Endothelial cell of umbilical vein (primary cell): ENCODE measurements at places on chromosomes 5 and 9.

DNA sequence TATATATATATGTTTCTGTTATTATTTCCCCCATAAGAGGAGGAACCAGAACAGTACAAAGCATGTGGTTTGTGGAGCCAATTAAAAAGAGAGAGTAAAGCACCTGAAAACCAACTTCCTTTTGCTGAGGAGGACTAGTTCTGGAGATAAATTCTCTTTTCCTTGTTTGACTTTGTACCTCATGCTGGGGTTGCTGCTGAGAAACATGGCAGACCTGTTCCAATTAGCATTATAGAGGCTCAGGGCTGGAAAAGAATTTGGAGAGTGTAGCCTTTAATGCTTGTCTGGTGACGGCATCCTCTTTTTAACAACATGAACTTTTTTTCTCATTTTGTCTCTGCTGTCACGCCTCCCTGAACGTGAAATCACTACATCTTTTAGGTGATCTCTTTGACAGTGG is 32.8 kb upstream of the NMUR2 start:
- H3K36me3 ChIP-seq, result no peaks in the 10 kb centered on the region
- no peak overlapping the region for H3K27ac ChIP-seq
- H3K4me1 ChIP-seq, result no peaks in the 10 kb centered on the region
- no peak for DNase-seq
- H3K27me3 ChIP-seq, result no peaks in the 10 kb centered on the region

DNA sequence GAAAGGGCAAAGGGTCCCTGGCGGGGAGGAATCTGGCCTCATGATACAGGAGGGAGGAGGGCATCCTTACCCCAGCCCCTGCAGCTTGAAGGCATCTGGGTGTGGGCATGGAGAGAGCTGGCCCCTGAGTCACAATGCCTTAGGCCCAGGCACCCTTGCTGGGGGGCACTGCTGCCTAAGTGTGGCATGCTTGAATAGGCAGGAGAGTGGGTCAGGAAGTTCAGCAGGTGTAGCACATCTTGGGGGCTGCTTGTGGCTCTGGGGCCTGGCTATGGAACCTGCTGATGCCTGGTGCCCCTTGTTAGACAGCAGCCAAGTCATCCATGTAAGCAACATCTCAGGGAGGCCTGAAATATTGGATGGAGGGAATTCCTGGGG is 63.1 kb downstream of the HSPA4 start:
- no peak overlapping the region for H3K4me3 ChIP-seq
- H3K27ac ChIP-seq, result no peak overlapping the region
- no peaks in the 10 kb centered on the region for H3K36me3 ChIP-seq
- H3K27me3 ChIP-seq, result no peaks in the 10 kb centered on the region

DNA sequence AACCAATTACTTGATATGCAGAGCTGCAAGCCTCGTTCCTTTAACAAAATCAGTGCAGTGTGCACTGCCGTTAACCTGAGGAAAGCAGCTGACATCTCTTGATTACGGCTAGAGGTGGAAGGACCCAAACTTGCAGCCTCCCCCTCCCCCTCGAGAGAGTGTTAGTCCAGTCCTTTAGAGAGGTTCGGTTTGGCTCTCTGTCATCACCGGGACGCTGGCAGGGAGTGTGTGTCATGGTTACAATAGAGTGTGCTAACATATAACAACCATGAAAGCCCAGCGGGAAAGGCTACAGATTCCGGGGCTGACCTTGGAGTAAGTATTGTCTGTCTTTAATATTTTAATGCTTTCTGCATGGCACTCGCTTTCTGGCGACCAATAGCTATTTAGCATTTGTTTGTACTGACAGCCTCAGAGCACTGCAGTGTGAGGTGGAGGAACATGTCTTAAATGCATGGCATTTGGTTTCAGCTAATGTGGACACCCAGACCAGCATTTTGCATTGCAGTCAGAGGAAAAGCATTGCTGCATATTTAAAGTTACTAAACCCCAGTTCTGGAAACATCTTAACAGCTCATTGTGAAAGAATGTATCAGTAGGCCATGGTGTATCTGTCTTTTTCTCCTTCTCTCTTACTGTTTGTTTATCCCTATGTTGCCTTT is 237.5 kb downstream of the CD180 start:
- peak overlapping the region; percentile 80 for H3K27ac ChIP-seq
- DNase-seq, result peak; percentile 20
- H3K36me3 ChIP-seq, result no peaks in the 10 kb centered on the region

- peaks cover 13% of the 10 kb centered on the region for H3K36me3 ChIP-seq
- DNase-seq, result no peak
- peaks cover 29% of the 10 kb centered on the region for H3K4me1 ChIP-seq
Measured at GRCh38 chr5:14358536-14358935, 215.4 kb downstream of the TRIO start.

DNA sequence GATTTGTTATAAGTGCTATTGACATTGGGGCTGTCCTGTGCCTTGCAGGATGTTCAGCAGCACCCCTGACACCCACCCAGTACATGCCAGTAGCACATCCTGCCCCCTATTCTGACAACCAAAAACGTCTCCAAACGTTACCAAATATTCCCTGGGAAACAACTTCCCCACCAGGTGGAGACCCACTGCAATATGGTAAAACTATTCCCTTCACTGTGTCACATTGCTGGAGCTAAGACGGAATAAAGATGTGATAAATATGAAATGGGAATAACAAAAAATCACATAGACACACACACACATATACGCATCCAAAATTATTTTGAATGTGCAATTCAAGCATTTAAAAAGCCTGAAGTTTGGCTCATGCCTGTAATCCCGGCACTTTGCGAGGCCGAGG is 874.3 kb upstream of the DMAC1 start:
- no peaks in the 10 kb centered on the region for H3K36me3 ChIP-seq
- H3K4me3 ChIP-seq, result no peak overlapping the region
- no peak overlapping the region for H3K27ac ChIP-seq
- DNase-seq, result no peak
- no peaks in the 10 kb centered on the region for H3K4me1 ChIP-seq
- no peaks in the 10 kb centered on the region for H3K27me3 ChIP-seq

GRCh38 chr9:121237916-121238315 is 30.0 kb upstream of the GSN start:
- no peak for DNase-seq
- no peaks in the 10 kb centered on the region for H3K36me3 ChIP-seq
- H3K4me3 ChIP-seq, result no peak overlapping the region
- H3K4me1 ChIP-seq, result peaks cover 6% of the 10 kb centered on the region
- H3K27ac ChIP-seq, result no peak overlapping the region

- DNase-seq, result peak; percentile 67
- H3K36me3 ChIP-seq, result no peaks in the 10 kb centered on the region
- no peaks in the 10 kb centered on the region for H3K27me3 ChIP-seq
- no peak overlapping the region for H3K4me3 ChIP-seq
- H3K27ac ChIP-seq, result no peak overlapping the region
- peaks cover 12% of the 10 kb centered on the region for H3K4me1 ChIP-seq
Measured at GRCh38 chr9:123922911-123923310, 7.0 kb downstream of the DENND1A start.

GRCh38 chr5:5857396-5857795 is 434.9 kb downstream of the ICE1 start:
- no peak overlapping the region for H3K4me3 ChIP-seq
- DNase-seq, result no peak
- no peaks in the 10 kb centered on the region for H3K27me3 ChIP-seq
- H3K36me3 ChIP-seq, result no peaks in the 10 kb centered on the region
- H3K4me1 ChIP-seq, result no peaks in the 10 kb centered on the region

DNA sequence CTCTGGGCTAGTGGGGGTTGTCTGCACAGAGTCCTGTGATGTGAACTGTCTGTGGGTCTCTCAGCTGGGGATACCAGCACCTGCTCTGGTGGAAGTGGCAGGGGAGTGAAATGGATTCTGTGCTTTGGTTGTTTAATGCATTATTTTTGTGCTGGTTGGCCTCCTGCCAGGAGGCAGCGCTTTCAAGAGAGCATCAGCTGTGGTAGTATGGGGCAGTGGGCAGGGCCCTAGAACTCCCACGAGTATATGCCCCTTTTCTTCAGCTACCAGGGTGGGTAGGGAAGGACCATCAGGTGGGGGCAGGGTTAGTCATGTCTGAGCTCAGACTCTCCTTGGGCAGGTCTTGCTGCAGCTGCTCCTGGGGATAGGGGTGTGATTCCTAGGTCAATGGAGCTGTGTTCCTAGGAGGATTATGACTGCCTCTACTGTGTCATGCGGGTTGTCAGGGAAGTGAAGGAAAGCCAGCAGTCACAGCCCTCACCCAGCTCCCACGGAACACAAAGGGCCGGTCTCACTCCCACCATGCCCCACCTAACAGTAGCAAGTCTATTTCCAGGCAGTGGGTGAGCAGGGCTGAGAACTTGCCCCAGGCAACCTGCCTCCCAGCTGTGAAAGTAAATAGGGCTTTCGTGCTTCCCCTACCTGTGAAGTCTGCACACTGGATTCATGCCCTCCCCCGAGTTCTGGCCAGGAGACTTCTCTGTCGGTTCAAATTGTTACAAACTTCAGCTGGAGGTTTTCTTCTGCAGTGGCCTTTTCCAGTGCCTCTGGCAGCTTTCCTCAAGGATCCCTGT is 25.7 kb upstream of the FAM81B start:
- H3K36me3 ChIP-seq, result no peaks in the 10 kb centered on the region
- H3K4me3 ChIP-seq, result no peak overlapping the region
- peaks cover 4% of the 10 kb centered on the region for H3K27me3 ChIP-seq
- H3K27ac ChIP-seq, result no peak overlapping the region
- no peaks in the 10 kb centered on the region for H3K4me1 ChIP-seq

DNA sequence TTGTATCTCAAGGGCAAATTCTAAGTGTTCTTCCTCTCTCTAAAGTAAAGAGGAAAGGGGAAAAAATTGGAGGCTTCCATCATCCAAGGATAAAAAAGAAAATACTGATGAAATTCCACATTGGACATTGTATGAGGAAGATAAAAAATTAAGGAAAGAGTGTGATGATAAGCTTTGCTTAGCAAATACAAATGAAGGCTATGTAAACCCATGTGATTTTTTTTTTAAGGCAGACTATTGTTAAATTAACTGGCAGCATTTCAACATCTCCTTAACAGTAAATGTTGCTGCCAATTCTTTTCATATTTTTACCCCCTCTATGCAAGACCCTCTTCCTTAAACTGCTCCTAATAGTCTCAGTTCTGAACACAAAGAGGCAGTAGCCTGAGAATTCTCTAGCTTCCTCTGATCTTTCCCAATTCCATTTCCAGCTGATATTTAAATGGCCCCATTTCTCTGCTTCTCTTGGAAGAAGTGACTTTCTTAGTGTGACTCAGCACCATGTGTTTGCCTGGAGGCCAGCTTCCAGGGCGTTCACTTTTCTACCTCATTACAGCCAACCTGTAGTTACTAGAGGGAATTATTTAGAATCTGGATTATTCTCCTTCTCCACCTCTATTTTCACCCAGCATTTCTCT is 159.7 kb downstream of the TLE1 start:
- no peaks in the 10 kb centered on the region for H3K36me3 ChIP-seq
- H3K27ac ChIP-seq, result peak overlapping the region; percentile 15
- peak; percentile 89 for DNase-seq
- H3K4me3 ChIP-seq, result no peak overlapping the region

- no peaks in the 10 kb centered on the region for H3K4me1 ChIP-seq
- DNase-seq, result no peak
- no peaks in the 10 kb centered on the region for H3K27me3 ChIP-seq
- no peaks in the 10 kb centered on the region for H3K36me3 ChIP-seq
- H3K27ac ChIP-seq, result no peak overlapping the region
Measured at GRCh38 chr5:82057051-82057450, 85.2 kb downstream of the ATG10 start.

- H3K4me1 ChIP-seq, result no peaks in the 10 kb centered on the region
- H3K4me3 ChIP-seq, result no peak overlapping the region
- no peaks in the 10 kb centered on the region for H3K27me3 ChIP-seq
- no peak overlapping the region for H3K27ac ChIP-seq
- peaks cover 17% of the 10 kb centered on the region for H3K36me3 ChIP-seq
Measured at GRCh38 chr9:124357721-124358361, 57.4 kb downstream of the PSMB7 start.

DNA sequence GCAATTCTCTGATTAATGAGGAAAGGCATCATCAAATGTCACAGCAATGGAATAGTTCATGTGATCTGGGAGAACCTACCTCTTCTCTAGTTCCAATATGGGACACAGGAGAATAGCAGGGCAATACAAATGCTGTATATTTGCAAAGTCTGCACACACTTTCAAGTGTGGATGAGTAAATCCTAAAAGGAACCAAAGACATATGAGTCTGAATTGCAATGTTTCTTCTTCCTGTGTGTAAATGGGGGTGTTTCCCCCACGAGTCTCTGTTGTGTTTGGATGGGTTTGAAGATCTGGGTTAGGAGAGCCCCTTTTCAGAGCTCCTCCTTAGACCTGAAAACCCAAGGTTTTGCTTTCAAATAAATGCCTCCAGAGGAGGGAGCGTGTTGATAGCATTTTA is 26.9 kb downstream of the SLC46A2 start:
- no peak for DNase-seq
- H3K36me3 ChIP-seq, result no peaks in the 10 kb centered on the region
- no peak overlapping the region for H3K27ac ChIP-seq
- no peaks in the 10 kb centered on the region for H3K27me3 ChIP-seq
- no peak overlapping the region for H3K4me3 ChIP-seq

DNA sequence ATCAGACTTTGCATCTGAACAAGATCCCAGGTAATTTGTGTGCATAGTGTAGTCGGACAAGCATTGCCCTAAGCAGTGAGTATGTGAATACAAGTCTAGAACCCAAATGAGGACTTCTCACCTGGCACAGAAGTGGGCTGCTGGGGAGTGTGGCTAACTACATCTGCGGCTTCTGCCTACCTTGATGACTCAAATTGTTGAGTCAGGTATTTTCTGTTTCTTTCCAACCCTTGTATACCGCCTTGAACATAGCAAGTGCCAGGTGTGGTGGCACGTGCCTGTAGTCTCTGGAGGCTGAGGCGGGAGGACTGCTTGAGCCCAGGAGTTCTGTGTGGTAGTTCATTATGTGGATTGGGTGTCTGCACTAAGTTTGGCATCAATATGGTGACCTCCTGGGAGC is 7.9 kb upstream of the JADE2 start:
- no peak overlapping the region for H3K4me3 ChIP-seq
- H3K36me3 ChIP-seq, result no peaks in the 10 kb centered on the region
- H3K4me1 ChIP-seq, result no peaks in the 10 kb centered on the region
- no peak for DNase-seq

DNA sequence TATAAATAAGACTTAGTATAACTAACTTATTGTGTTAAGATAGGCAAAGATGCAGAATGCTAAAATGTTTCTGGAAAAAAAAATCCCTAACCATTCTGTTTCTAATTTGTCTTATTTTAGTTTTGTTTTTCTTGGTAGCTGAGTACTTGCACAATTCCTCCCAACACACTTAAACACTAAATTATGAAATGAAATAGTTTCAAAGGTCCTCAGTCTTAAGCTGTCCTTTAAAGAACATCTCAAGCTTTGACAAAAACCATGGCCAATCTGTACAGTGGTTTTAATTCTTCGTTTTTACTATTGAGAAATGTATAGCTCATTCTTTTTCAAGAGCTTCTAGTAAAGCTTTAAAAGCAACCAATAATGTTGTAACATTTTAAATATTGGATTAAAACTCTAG is 171.5 kb downstream of the EDIL3 start:
- no peaks in the 10 kb centered on the region for H3K36me3 ChIP-seq
- H3K27ac ChIP-seq, result no peak overlapping the region
- H3K4me3 ChIP-seq, result no peak overlapping the region

- H3K36me3 ChIP-seq, result no peaks in the 10 kb centered on the region
- DNase-seq, result no peak
- no peak overlapping the region for H3K27ac ChIP-seq
Measured at GRCh38 chr9:99787556-99787955, 34.1 kb upstream of the NR4A3 start.

GRCh38 chr5:66174338-66174737 is 30.2 kb downstream of the SREK1 start:
- H3K36me3 ChIP-seq, result peaks cover 23% of the 10 kb centered on the region
- H3K27ac ChIP-seq, result no peak overlapping the region
- no peaks in the 10 kb centered on the region for H3K4me1 ChIP-seq
- DNase-seq, result peak; percentile 48
- no peak overlapping the region for H3K4me3 ChIP-seq
- H3K27me3 ChIP-seq, result no peaks in the 10 kb centered on the region
